Right ventricle myocardium superior (tissue), 1 donor: ENCODE measurements at places on chromosomes 3 and 15.

- DNase-seq: no peak
Observed at GRCh38 chr3:110414855-110415254, 656.8 kb upstream of the NECTIN3 start.

DNA sequence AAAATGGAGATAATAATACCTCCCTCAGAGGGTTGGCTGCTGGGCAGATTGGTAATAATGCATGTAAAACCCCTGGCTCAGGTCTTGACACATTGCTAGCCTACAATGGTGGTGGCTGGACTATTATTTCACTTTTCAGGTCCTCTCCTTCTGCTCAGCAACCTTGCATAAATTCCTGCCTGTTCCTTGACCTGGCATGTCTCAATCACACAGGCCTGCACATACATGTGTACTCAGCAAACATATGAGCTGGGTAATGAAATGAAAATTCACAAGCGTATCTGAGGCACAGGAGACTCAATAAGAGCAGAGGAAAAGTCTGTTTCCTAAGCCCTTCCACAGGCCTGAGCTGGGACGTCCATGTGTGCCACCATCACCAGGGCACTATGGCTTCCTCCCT is 17.4 kb downstream of the VPS18 start:
- DNase-seq: no peak

DNA sequence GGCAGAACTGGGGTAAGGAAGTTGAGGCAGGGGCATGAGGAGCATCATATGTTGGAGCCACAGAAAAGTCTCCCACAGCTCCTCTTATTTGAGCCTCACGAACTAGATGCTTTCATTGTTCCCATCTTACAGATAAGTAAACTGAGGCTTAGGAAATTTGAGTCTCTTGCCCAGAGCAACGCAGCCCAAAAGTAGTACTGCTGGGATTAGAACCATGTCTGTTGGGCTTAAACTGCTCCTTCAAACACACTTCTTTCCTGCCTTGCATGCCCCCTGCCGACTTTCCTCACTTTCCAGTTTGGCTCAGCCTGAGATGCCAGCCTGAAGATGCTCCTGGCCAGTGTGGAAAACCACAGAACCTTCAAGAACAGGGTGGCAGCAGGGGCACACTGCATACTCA is 43.1 kb upstream of the SLC6A6 start:
- no peak for DNase-seq

GRCh38 chr15:68806220-68807060 is 14.3 kb downstream of the ANP32A start:
- DNase-seq: no peak

- no peak for DNase-seq
Observed at GRCh38 chr3:14210843-14211594, 32.4 kb downstream of the LSM3 start.

GRCh38 chr3:172808969-172809546 is 58.5 kb downstream of the ECT2 start:
- DNase-seq: no peak

- no peak for DNase-seq
Observed at GRCh38 chr3:132445817-132446216, 28.5 kb downstream of the DNAJC13 start.

- no peak for DNase-seq
Observed at GRCh38 chr3:195769551-195769950, 42.2 kb downstream of the MUC4 start.
